ENCODE measurements at places on chromosomes 2 and 18.

- no peak for DNase-seq
These were observed 14.1 kb downstream of the C18orf63 start for GRCh38 chr18:74329688-74330205.

- peak; percentile 40 for DNase-seq
These were observed 218.4 kb downstream of the CDH20 start for GRCh38 chr18:61551586-61551985.

DNA sequence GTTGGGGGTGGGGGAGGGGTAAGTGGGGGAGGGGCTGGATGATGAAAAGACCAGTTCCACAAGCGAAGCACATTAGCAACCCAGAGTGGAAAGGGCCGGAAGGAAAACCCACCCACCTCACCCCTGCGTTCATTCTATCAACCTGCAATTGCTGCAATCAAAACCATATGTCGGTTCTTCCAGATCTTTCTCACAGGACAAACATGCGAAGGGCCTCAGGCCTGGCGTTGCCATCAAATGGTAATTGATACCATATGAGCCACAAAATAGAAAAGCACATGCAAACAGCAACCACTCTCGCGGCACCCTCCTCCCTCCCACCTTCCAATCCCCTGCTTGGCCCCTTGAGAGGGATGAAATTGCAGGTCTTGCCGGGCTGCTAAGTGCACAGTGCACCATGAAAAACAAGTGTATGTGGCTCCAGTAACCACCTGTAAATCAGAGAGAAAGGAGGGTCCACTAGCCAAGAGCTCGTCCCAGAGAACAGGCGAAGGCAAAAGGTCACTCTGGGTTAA is 287.5 kb downstream of the TCF4 start:
- no peak for DNase-seq

DNA sequence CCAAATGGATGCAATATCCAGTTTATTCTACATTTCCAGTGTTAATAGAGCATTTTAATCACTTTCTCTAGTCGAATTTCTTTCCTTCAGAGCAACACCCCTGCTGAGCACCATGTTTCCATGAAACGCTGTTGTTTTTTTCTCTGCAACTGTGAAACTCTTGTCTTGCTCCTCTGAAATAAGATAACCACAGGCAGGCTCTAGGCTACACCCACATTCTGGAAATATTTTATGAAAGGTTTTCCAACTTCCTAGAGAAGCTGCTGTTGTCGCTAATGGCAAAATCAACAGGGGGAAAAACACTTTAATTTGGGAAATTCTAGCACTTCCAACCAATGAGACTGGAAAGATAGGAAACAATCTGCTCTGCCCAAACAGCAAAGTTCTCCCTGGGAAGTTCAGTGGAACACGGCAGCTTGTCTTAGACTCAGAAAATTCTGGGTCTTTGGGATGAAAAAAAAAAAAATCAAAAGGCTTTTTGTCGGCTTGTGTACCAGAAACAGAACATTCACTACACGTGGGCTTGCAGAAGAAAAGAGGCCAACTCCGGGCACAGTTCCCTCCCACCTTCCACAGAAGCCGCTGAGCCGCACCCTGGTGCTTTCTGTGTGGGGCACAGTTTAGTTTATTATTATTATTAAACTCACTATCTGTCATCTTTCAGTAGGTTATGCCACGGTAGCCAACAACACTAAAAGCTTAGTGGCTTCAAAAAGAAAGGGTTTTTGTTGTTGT is 98.7 kb downstream of the MMADHC start:
- DNase-seq: no peak

GRCh38 chr2:117762454-117762853 is 52.0 kb upstream of the DDX18 start:
- DNase-seq: no peak

GRCh38 chr2:98121149-98121548 is 34.2 kb downstream of the VWA3B start:
- DNase-seq: no peak

Data from CD4-positive, alpha-beta T cell treated with Interleukin-4 for 1 hour (primary cell).